ENCODE measurements at places on chromosomes 7 and 10.

DNA sequence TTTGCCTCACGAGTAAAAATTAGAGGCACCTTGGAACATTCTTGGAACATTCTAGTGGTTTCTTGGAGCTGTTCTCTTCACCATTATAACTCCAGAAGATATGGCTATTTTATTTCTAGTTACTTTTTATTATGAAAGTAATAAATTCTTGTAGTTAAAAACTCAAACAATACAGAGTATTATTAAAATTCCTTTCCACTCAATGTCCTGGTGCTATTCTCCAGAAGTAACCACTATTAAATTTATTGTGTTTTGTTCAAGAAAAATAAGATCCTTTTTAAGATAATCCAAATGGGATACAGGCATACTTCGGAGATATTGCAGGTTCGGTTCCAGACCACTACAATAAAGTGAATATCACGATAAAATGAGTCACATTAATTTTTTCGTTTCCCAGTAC is 68.6 kb downstream of the NOC3L start:
- no peak for DNase-seq

DNA sequence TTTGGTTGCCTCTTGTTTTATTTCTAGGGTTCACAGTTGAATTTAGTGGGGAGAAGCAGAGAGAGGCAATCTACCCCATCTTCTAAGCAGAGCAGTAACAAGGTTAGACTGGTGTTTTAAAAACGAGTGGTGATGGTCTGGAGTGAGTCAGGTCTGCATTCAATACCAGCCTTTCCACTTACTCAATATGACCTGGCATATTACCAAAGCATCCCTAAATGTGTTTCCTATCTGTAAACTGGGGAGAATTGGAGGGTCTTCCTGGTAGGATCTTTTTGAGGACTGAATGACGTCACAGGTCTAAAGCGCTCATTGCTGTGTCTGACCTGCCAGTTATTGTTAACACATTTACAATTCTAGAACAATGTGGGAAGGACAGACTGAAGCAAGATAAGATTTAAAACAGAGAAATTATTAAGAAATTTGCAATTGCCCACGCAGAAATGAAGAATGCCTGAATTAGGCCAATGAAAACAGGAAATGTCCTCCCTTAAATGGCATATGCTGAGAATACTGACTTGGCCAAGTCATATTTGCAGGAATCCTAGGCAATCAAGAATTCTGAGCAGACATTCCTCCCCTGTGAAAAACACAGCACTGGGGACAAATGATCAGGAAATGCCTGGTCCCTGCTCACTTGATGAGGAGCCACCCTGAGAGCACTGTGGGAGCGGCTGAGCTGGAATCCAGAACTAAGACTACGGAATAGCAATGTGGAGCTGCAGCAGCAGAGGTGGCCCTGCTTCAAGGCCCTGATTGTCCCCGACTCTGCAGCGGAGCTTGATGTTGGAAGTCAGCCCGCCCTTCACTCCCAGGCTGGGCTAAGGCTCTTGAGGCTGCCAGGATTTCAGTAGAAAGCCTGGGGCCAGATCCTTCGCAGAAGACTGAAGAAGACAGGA is 184.5 kb upstream of the CXCL12 start:
- no peak for DNase-seq

DNA sequence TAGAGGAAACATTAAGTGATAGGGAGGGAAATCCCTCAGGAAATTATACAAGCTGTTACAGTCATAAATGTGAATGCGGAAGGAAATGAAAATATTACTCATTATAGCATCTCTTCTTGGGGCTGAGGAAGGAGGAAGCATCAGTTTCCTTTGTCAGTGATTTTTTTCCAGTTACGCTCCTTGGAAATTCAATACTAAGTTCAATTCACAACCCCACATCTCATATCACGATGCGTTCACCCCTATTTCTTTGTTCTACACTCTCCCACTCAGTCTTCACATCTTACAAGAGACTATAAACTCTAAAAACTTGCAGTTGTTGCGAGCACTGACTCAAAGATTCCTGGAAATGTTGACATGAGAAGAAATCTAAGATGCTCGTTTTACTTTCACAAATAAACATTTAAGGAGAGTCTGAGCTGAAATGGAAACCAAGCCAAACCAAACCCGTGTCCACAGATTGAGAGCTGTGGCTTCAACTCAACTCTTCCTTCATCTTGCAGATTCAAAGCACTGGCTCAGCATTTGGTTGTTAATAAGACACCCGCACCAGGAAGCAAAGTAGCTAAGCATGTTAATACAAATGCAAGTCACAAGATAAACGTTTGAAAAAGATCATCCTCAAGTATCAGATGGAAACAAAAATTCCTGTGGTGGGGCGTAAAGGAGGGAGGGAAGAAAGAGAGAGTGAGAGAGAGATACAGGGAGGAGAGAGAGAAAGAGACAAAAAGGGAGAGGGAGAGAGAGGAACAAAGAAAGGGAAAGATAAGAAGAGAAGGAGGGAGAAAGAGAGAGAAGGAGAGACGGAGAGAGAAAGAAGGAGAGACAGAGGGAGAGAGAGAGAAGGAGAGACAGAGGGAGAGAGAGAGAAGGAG is 150.0 kb upstream of the RSU1 start:
- no peak for DNase-seq

DNA sequence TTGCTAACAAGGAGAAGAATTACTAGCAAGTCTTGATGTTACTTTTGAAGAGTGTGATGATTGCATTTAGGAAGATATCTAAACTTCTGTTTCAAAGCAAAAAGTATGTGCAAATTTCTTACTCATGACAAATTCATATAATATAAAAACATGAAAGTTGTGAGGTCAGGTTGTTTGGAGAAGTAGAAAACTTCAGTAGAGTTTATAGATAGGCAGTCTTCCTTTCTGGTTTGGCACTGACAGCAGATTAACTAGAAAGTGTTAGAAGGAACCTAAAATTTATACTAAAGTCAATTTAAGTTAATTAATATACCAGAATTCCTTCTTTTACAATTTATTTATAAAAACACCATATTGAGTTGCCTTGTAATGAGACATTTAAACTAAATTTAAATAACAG is 16.9 kb downstream of the PTEN start:
- DNase-seq, result no peak

DNA sequence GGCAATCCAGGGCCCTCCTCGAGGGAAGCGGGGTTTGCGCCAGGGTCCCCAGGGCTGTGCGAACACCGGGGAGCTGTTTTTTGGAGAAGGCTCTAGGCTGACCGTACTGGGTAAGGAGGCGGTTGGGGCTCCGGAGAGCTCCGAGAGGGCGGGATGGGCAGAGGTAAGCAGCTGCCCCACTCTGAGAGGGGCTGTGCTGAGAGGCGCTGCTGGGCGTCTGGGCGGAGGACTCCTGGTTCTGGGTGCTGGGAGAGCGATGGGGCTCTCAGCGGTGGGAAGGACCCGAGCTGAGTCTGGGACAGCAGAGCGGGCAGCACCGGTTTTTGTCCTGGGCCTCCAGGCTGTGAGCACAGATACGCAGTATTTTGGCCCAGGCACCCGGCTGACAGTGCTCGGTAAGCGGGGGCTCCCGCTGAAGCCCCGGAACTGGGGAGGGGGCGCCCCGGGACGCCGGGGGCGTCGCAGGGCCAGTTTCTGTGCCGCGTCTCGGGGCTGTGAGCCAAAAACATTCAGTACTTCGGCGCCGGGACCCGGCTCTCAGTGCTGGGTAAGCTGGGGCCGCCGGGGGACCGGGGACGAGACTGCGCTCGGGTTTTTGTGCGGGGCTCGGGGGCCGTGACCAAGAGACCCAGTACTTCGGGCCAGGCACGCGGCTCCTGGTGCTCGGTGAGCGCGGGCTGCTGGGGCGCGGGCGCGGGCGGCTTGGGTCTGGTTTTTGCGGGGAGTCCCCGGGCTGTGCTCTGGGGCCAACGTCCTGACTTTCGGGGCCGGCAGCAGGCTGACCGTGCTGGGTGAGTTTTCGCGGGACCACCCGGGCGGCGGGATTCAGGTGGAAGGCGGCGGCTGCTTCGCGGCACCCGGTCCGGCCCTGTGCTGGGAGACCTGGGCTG is 26.0 kb downstream of the PRSS2 start:
- no peak for DNase-seq

GRCh38 chr10:101568054-101568745 is 19.9 kb downstream of the POLL start:
- no peak for DNase-seq

DNA sequence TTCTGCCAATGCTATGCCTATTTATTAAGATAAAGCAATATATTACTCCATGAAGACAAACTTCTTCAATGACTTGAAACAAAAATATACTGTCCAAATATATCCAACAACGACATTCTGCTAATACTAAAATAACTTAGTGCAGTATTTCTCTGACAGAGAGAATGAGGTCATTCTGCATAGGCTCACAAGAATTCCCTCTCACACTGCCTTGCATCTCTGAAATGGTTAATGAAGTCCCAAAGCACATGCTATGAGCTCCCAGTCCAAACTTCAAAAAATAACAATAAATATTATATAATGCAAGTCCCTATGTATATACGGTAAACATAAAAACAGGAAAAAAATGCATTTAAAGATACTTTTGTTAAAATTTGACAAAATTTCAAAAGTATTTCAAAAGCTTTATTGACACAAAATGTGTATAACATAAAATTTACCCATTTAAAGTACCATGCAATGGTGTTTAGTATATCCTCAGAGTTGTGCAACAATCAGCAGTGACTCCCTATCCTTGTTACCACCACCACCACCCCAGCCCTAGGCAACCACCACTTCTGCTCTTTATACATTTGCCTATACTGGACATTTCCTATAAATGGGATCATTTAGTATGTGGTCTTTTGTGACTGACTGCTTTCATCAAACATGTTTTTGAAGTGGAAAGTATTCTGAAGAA is 27.6 kb downstream of the CHCHD3 start:
- peak; percentile 24 for DNase-seq

Measured in mammary epithelial cell (primary cell).